ENCODE measurements at places on chromosomes 3 and 15. TPM values are rescaled to one million over a fixed set of nuclear protein-coding genes. Genes with fewer than 3 reads are reported as not detected.
A peak's percentile ranks its signal among the peaks of the same experiment; 100 is the strongest.

GRCh38 chr3:189688262-189688661 lies 57.1 kb downstream of the TP63 start:
- H3K4me1 ChIP-seq = peaks cover 2% of the 10 kb centered on the region
- H3K27me3 ChIP-seq = no peaks in the 10 kb centered on the region
- peak; percentile 13 for DNase-seq
- H3K36me3 ChIP-seq = no peaks in the 10 kb centered on the region
- no peak overlapping the region for H3K27ac ChIP-seq

GRCh38 chr15:39622660-39623516 lies 42.0 kb downstream of the THBS1 start:
- no peaks in the 10 kb centered on the region for H3K36me3 ChIP-seq
- H3K27me3 ChIP-seq = no peaks in the 10 kb centered on the region
- no peak overlapping the region for H3K27ac ChIP-seq
- peaks cover 22% of the 10 kb centered on the region for H3K4me1 ChIP-seq

DNA sequence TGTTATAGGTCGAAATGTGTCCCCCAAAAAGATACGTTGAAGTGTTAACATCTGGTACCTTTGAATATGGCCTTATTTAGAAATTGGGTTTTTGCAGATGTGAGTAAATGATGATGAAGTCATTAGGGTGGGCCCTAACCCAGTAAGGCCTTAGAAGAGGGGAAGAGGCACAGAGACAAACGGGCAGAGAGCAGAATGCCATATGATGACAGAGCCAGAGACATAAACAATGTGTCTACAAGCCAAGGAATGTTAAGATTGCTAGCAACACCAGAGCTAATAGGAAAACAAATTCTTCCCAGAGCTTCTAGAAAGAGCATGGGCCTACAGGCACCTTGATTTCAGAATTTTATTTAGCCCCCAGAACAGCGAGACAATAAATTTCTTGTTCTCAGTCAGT lies 693.1 kb upstream of the NECTIN3 start:
- H3K4me3 ChIP-seq = no peak overlapping the region
- H3K27me3 ChIP-seq = no peaks in the 10 kb centered on the region
- peaks cover under 1% of the 10 kb centered on the region for H3K4me1 ChIP-seq
- peak overlapping the region; percentile 26 for H3K27ac ChIP-seq
- peak; percentile 55 for DNase-seq

DNA sequence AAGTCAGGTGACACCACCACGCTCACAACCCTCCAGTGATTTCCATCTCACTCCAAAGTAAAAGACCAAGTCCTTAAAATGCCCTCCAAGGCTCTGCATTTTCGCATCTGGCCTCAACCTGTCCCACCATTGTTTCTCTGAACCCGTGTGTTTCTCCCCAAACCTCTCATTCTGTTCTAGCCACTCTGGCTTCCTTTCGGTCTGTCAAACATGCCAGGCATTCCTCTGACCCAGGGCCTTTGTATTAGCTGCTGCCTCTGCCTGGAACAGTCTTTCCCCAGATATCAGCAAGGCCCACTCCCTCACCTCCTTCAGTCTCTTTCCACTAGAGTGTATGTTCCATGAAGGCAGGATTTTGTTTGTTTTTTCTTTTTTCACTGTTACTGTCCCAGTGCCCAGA lies 16.0 kb downstream of the MAP2K5 start:
- peaks cover 5% of the 10 kb centered on the region for H3K36me3 ChIP-seq
- DNase-seq = no peak
- no peak overlapping the region for H3K4me3 ChIP-seq
- H3K4me1 ChIP-seq = no peaks in the 10 kb centered on the region

- DNase-seq = no peak
- H3K27ac ChIP-seq = no peak overlapping the region
- no peak overlapping the region for H3K4me3 ChIP-seq
- peaks cover 4% of the 10 kb centered on the region for H3K4me1 ChIP-seq
- H3K36me3 ChIP-seq = no peaks in the 10 kb centered on the region
- H3K27me3 ChIP-seq = peaks cover 3% of the 10 kb centered on the region
Measured at GRCh38 chr3:13552857-13553652, 4.1 kb downstream of the FBLN2 start.

DNA sequence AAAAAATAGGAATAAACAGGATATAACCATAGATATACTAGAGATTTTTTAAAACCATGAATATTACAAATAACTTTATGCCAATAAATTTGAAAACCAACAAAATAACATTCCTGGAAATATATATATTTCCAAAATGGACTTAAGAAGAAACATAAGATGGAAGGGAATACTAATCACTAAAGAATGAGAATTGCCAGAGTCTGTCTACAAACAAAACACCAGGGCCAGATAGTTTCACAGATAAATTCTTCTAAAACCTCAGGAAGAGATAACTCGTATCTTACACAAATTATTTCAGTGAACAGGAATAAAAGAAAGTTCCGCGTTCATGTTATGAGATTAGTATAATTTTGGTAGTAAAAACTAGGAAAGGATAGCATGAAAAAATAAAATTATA lies 107.3 kb downstream of the HERC1 start:
- peak; percentile 66 for DNase-seq
- H3K36me3 ChIP-seq = peaks cover 14% of the 10 kb centered on the region
- no peak overlapping the region for H3K4me3 ChIP-seq
- no peaks in the 10 kb centered on the region for H3K4me1 ChIP-seq
- no peaks in the 10 kb centered on the region for H3K27me3 ChIP-seq

DNA sequence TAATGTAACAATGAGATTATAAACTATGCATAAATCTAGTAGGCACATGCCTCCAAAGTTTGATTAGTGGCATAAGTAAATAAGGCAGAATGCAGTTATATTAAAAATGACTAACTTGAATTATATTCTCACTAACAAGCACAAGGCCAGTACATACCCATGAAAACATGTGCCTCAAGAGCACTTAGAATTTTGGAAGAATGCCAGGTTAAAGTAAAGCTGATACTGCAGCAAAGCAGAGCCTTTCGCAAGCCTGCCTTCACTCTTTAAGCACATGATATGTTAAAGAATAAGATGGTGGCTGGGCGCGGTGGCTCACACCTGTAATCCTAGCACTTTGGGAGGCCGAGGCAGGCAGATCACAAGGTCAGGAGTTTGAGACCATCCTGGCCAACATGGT lies 49.0 kb downstream of the KBTBD12 start:
- DNase-seq = peak; percentile 7
- H3K27me3 ChIP-seq = peaks cover 46% of the 10 kb centered on the region
- H3K36me3 ChIP-seq = no peaks in the 10 kb centered on the region
- H3K4me1 ChIP-seq = no peaks in the 10 kb centered on the region
- no peak overlapping the region for H3K27ac ChIP-seq

DNA sequence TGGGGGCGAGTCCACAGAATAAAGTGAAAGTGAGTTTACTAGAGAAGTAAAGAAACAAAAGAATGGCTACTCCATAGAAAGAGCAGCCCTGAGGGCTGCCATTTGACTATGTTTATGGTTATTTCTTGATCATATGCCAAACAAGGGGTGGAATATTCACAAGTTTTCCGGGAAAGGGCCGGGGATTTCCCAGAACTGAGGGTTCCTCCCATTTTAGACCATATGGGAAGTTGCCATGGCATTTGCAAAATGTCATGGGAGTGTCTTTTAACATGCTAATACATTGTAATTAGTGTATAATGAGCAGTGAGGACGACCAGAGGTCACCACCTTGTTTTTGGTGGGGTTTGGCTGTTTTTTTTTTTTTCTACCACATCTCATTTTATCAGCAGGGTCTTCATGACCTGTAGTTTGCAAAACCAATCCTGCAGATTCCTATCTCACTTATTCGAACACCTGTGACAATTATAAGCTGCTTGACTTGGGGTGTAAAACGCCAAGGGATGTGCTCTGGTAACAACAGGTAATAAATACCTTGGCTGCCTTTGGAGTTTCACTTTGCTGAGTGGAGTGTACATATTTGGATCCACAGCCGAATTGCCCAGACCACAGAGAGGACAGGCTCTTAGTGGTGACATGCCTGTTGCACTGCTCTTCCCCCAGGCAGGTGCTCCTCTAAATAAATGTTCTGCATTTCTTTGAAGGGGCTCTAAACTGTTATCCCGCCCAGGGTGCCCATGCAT lies 43.6 kb downstream of the C2CD4B start:
- peaks cover 3% of the 10 kb centered on the region for H3K4me1 ChIP-seq
- DNase-seq = no peak

GRCh38 chr3:64422192-64422591 lies 196.9 kb upstream of the PRICKLE2 start:
- no peak overlapping the region for H3K27ac ChIP-seq
- peaks cover 4% of the 10 kb centered on the region for H3K4me1 ChIP-seq
- no peaks in the 10 kb centered on the region for H3K36me3 ChIP-seq
- no peak overlapping the region for H3K4me3 ChIP-seq
- DNase-seq = peak; percentile 79

DNA sequence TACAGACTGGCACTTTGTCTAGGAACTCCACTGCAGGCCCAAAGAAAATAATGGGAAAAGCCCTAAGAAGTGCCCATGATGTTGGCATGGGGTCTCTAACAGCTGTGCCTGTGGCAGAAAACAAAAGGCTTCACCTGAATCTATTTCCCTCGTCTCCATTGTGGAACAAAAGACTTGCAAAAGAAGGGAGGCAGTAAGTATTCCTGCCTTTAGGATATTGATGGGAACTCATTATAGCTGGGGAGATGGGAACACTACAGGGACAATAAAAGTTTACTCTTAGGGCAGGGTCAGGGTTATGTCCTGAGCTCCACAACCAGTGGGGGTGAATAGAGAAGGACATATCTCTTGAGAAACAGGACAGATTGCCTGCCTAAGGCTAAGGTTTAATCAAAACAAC lies 930.6 kb upstream of the EPHA6 start:
- H3K36me3 ChIP-seq = no peaks in the 10 kb centered on the region
- H3K27me3 ChIP-seq = no peaks in the 10 kb centered on the region
- no peak for DNase-seq
- H3K4me1 ChIP-seq = no peaks in the 10 kb centered on the region

DNA sequence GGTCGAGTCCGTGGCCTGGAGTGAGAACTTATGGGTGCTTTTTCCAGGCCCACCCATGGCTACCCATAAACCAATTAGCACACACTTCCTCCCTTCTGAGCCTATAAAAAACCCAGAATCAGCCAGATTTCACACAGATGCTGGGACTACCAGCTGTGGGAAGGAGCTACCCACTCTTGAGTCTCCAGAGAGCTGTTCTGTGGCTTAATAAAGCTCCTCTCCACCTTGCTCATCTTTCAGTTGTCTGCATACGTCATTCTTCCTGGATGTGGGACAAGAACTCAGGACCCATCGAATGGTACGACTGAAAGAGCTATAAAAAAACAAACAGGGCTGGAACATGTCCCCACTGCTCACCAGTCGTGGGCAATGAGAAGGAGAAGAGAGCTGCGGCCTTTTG lies 555.4 kb upstream of the CCDC54 start:
- no peak for DNase-seq
- H3K27me3 ChIP-seq = no peaks in the 10 kb centered on the region
- H3K4me3 ChIP-seq = no peak overlapping the region
- no peaks in the 10 kb centered on the region for H3K36me3 ChIP-seq
- H3K4me1 ChIP-seq = peaks cover 4% of the 10 kb centered on the region
- no peak overlapping the region for H3K27ac ChIP-seq

GRCh38 chr3:124730941-124731297 lies 667 bp downstream of the UMPS start:
- peaks cover 2% of the 10 kb centered on the region for H3K27me3 ChIP-seq
- no peaks in the 10 kb centered on the region for H3K4me1 ChIP-seq
- peaks cover under 1% of the 10 kb centered on the region for H3K36me3 ChIP-seq
- no peak for DNase-seq
- peak overlapping the region; percentile 72 for H3K4me3 ChIP-seq
- no peak overlapping the region for H3K27ac ChIP-seq

GRCh38 chr15:29008846-29009245 lies 123.1 kb downstream of the APBA2 start:
- H3K36me3 ChIP-seq = no peaks in the 10 kb centered on the region
- H3K4me1 ChIP-seq = peaks cover 9% of the 10 kb centered on the region
- no peak overlapping the region for H3K4me3 ChIP-seq
- DNase-seq = peak; percentile 58
- peak overlapping the region; percentile 85 for H3K27ac ChIP-seq

DNA sequence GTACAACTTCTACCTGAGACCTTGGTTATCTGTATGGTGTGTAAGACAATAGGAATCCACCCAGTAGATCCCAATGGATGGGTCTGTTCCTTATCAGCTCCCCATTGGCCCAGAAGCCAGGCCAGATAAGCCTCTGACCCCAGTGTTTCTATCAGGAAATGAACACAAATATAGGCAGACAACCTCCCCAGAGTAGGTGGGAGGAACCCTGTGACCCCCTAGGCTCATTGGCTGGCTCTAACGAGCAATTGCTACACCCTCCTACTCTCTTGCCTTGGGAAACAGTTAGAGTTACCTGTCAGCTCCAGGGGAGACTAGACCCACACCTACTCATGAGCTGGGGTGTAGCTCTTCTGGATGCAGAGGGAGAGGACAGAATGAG lies 299.9 kb downstream of the UACA start:
- H3K27me3 ChIP-seq = peaks cover 46% of the 10 kb centered on the region
- no peak overlapping the region for H3K27ac ChIP-seq
- DNase-seq = no peak
- H3K4me3 ChIP-seq = no peak overlapping the region
- H3K4me1 ChIP-seq = peaks cover 2% of the 10 kb centered on the region
- no peaks in the 10 kb centered on the region for H3K36me3 ChIP-seq

GRCh38 chr3:106945435-106945834 lies 431.8 kb upstream of the CCDC54 start:
- H3K36me3 ChIP-seq = no peaks in the 10 kb centered on the region
- DNase-seq = peak; percentile 20
- no peaks in the 10 kb centered on the region for H3K4me1 ChIP-seq
- no peak overlapping the region for H3K4me3 ChIP-seq

DNA sequence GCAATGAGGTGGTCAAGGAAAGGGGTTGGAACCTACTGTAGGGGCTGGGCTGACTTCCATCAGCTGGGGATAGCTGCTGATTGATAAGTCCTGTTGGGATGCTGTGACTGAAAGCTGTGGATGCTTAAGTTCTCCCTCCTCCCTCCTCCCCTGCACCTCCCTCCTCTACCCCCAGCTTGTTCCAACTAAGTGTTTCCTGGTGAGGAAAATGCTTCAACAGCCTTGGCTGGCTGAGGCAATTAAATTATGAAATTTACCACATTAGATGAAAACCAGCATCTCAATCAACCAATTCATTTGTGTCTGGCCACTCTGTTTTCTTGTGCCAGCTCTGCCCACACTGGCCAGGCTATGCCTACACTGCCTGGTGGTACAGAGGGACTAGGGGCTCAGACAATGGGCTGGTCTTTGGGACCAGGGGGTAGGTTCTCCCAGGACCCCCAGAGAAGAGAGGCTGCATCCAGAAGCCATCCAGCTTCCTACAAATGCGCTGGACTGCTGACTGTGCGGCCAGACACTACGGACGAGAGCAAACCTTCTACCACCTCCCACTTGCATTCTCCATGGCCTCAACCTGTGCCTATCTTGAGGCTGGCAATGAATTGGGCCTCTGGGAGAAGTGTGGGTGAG lies 2.5 kb downstream of the KLHL25 start:
- H3K27ac ChIP-seq = no peak overlapping the region
- H3K27me3 ChIP-seq = no peaks in the 10 kb centered on the region
- peaks cover 11% of the 10 kb centered on the region for H3K4me1 ChIP-seq
- no peak overlapping the region for H3K4me3 ChIP-seq
- H3K36me3 ChIP-seq = no peaks in the 10 kb centered on the region

HRG gene
- not detected for polyA plus RNA-seq

AGTR1 gene
- polyA plus RNA-seq = 2.2 TPM

RAD54L2 gene
- polyA plus RNA-seq = 6.8 TPM

A4GNT gene
- not detected for polyA plus RNA-seq

COL7A1 gene
- polyA plus RNA-seq = 23.2 TPM

BTLA gene
- not detected for polyA plus RNA-seq

RRP9 gene
- polyA plus RNA-seq = 30.9 TPM

Measured in IMR-90 (cell line).